HS-5 (cell line): ENCODE measurements at places on chromosomes 4 and X.

GRCh38 chr4:17024425-17024824 lies 126.0 kb upstream of the LDB2 start:
- DNase-seq = no peak

- no peak for DNase-seq
These were observed 206.3 kb upstream of the LCORL start for GRCh38 chr4:18227880-18228279.

DNA sequence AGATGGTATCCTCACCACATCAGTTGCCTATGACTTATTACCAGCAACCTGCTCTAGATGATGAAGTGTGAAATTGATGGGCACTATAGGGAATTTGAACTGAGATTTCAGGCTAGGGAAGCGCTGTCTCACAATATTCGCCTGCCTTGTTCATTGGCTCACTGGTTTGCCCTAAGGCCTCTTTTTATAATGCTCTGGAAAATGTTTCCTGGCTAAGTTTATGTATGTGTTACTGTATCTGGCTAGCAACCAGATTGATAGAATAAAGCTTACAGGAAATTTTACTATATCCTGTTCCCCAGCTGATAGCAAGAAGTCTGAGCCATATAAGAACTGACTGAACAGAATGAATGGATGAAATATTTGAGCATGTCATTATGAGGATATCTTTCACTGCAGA lies 71.6 kb downstream of the GSTCD start:
- DNase-seq = no peak

- DNase-seq = no peak
These were observed 53.8 kb downstream of the CXCL1 start for GRCh38 chr4:73922766-73923630.

DNA sequence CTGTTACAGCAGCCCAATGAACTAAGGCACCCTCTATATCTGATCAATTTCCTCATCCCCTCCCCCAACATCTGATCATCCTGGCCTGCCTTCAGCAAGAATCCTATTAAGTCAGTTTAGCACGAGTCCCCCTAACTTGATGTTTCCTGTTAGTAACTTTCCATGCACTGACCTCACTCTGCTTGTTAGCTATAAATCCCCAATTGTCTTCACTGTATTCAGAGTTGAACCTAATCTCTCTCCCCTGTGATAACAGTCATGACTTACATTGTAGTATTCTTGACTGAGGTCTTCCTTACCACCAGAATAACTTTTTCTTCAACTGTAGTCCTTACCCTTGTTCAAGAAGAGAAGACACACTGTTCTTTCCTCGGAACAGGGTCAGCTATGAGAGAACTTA lies 8.5 kb downstream of the ANXA5 start:
- DNase-seq = no peak

DNA sequence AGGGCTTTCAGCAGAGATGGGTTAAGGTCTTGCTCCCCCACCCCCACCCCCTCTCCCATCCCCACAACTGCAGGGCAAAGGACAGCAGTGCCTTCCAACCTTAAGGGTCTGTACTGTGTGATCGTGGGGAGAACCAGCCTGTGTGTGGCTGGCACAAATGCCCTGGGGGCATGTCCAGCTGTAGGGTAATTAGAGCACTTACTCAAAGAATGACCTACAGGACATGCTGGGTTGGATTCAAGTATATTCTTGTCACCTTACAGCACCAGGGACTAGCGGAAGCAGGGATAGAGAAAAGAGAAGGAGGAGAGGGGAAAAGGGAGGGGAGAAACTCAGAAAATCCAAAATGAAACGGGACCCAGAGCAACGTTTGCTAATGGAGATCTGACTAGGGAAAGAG lies 191.3 kb upstream of the GATB start:
- DNase-seq = no peak

DNA sequence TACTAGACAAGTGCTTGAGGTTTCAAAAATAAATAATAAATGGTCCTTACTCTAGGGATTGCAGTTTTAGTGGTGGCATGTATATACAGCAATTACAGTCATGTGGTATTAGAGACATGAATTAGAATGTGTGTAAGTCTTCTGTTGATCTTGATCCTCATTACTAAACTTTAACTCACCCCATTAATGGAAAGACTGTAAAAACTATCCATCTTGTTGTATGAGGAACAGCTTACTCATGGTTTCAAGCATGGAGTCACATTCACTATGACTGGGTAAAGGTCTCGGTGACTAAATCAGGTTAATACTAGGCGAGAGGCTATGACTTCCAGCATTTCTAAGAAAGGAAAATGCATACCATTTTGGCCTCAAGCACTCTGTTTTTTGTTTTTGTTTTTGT lies 107.0 kb upstream of the HPGD start:
- DNase-seq = no peak

DNA sequence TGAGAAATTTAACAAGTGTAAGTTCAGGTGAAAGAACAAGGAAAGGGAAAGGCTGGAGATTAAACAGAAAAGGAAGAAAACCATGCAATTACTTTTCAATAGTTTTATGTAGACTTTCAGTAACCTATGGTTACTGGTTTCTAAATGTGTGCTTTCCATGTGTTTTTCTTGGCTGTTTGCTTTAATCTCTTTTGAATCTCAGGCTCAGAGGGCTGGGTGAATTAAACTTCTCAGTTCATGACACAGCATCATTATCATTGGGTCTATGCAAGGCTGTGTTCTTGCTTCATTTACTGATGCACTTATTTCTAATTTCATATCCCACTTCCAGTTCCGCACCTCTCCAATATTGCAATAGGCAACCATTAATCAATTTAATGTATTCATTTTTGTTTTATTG lies 266.5 kb upstream of the UGT8 start:
- DNase-seq = no peak

GRCh38 chrX:1453951-1454785 lies 1.5 kb upstream of the ASMTL start:
- no peak for DNase-seq

DNA sequence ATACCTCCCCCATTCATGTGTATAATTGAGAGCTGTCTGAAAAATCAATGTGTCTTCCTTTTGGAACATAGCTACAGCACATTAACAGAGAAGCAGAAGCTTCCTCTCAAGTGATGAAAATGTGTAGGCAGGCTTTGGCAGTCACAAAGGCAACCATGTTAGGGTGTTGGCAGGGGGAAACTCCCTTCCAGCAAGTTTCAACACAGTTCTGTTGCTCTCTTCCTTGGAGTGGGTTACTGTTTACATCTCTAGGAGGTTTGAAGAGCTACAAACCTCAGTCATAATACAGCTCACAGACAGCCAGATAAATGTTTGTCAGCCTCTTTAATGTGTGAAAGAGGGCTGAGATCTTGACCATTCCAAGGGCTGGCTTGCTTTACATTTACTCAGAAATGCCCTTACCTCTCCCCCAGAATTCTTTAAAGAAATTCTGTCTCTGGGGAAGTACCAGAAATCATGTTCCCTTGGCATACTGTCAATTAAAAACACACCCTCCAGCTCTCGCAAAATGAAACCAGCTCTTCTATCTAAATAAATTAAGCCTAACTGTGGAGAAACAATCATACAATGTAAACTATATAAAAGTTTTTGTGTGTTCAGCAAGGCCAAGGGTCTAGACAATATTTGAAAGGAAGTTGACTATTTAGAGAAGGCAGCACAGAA lies 18.9 kb downstream of the ZBTB33 start:
- DNase-seq = no peak

GRCh38 chr4:70654605-70655011 lies 11.7 kb downstream of the JCHAIN start:
- no peak for DNase-seq

GRCh38 chrX:148298737-148299136 lies 201.7 kb upstream of the AFF2 start:
- no peak for DNase-seq

DNA sequence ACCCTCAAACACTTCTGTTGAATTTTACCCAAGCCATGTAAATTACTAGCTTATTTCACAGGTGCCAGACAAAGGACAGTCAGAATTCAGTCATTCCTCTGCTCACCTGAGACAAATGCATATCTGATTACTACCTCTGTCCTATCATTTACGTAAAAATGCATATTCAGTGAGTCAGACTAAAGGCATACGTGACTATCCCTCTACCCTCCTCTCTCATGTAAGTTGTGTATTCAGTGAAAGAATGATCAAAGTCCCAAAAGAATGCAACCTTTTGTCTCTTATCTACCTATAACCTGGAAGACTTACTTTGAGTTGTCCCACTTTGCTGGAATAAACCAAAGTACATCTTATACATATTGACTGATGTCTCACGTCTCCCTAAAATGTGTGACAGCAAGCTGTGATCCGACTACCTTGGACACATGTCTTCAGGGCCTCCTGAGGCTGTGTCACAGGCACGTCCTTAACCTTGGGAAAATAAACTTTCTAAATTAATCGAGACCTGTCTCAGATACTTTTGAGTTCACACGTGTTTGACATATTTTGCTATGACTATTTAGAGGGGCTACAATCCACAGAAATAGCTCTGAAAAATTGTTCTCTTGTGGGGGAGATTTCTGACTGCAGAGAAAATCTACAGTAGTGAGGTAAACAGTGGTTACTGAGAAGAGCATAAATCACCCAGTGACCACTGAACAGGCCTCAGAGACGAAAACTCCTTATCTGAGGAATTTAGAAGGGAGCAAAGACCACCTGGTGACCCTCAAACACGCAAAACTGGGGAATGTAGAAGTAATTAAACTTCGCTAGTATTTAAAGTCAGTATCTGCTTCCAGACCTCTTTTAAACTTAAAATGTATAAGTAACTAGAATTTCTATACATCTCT lies 1575.8 kb downstream of the STIM2 start:
- DNase-seq = no peak

- DNase-seq = no peak
These were observed 18.9 kb downstream of the TIFA start for GRCh38 chr4:112266823-112267222.

DNA sequence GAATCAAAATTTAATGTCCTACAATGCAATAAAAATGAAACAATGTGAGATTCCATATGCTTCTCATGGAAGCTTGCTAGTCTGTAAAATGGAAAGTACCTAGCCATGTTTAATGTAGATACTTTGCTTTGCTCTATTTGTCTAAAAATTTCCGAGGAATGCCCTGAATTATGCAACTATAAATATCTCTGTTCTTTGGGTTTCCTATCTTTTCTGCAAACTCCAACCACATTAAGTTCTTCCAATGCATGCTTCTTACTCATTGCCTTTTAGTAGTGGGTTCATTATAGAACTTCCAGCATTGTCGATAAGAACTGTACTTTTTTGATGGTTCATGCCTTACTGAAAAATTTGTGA lies 178.3 kb downstream of the RASL11B start:
- no peak for DNase-seq

- peak; percentile 86 for DNase-seq
These were observed 42.9 kb downstream of the EVC start for GRCh38 chr4:5753766-5754528.

DNA sequence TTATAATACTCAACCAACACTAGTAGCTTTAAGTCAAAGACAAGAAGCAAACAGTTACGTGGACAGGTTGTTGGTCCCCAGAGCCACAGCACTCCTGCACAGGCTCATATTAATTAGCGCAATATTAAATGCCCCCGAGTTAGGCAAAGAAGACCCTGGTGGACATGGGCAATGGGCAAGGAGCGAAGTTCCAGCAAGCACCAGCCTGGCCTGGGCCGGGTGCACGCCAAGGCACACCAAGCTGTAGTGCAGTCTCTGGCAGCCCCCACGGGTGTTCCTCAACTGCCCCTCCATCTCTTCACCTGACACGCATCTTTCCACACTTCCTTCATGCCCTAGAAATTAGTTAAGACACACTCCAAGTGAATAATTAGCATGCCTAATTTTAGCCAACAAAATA lies 20.1 kb downstream of the FAT1 start:
- no peak for DNase-seq

- no peak for DNase-seq
These were observed 87.1 kb upstream of the DDX53 start for GRCh38 chrX:22912616-22913015.

GRCh38 chr4:175127314-175127713 lies 209.2 kb downstream of the ADAM29 start:
- peak; percentile 4 for DNase-seq

DNA sequence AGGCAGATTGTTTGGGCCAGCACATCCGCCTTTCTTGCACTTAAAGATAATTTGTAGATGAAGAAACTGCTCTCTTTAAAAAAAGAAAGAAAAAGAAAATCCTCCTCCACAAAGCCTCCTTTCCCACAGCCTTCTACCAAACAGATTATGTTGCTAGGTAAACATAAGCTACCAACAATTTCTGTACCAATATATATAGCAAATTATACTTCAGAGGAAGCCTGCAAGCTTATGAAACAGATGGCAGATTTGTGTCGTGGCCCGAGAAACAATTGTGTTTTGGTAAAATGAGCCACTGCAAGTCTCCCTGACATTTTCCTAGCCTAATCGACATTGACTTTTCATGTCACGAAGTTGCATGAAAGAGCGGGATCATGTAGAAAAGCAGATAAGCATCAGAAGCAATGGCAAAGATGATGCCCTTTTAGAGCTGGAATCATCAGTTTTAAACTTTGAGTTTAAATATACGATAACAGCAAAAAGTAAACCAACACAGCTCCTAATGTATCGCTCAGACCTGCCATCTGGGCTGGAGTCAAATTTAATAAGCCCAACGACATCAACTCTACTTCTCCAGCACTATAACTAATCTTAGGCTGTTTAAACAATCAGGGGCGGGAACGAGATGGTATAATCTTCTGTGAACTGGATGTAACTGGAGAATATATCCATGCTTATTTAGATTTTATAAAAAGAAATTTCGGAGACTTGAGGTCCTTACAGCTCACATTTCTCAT lies 94.9 kb upstream of the PLAC1 start:
- DNase-seq = no peak

DNA sequence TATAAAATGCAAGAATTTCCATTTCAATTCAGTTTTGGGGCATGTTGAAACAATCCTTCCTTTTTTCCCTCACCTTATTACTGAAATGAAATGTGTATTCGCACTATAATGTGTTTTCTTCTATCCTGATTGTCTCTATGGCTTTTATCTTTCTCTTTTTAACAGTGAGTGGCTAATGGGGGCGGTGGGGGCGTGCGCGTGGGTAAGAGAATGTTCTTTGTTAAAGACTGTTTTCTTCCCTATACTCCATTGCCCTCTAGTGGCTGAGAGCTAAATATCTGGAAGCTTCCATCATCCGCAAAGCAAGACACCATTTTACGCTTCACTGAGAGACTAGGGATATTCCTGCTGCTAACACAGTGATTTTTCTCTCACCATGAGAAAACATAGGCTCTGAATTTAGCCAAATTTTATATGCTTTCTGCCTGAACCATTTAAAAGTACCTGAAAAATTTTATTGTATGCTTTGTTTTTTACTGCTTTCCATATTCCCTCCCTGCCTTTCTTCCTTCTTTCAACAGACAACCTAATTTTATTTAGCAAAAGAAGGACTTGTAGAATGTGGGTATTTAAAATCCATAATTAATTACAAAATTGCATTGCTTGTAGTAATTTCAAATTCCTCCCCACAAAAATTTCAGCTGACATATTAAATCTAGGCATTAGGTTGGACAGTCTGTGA lies 194.0 kb downstream of the GASK1B start:
- DNase-seq = peak; percentile 39
